T-helper 2 cell treated with Interferon-gamma antibody and Interleukin-4, amounts not matched to agents 5 μg/mL and 100 μg/mL, for 36 hours (primary cell): ENCODE measurements at places on chromosomes 16 and 17.
A peak's percentile ranks its signal among the peaks of the same experiment; 100 is the strongest.

- peaks cover 14% of the 10 kb centered on the region for H3K4me1 ChIP-seq
- no peak overlapping the region for H3K27ac ChIP-seq
- no peak overlapping the region for H3K4me3 ChIP-seq
- H3K27me3 ChIP-seq = no peaks in the 10 kb centered on the region
- H3K36me3 ChIP-seq = peaks cover 62% of the 10 kb centered on the region
- DNase-seq = no peak
Observed at GRCh38 chr16:74623214-74623838, 16.4 kb upstream of the GLG1 start.

GRCh38 chr17:9818760-9819159, 3.1 kb downstream of the GSG1L2 start:
- H3K4me3 ChIP-seq = no peak overlapping the region
- H3K4me1 ChIP-seq = no peaks in the 10 kb centered on the region
- no peak for DNase-seq
- no peaks in the 10 kb centered on the region for H3K27me3 ChIP-seq
- no peak overlapping the region for H3K27ac ChIP-seq

- peak overlapping the region; percentile 71 for H3K4me3 ChIP-seq
- peaks cover 1% of the 10 kb centered on the region for H3K36me3 ChIP-seq
- peak overlapping the region; percentile 85 for H3K27ac ChIP-seq
- peaks cover 36% of the 10 kb centered on the region for H3K4me1 ChIP-seq
Observed at GRCh38 chr16:3152991-3153368, 18.2 kb downstream of the ZNF213 start.

GRCh38 chr16:73154063-73154870, 106.3 kb upstream of the ZFHX3 start:
- H3K27me3 ChIP-seq = peaks cover 2% of the 10 kb centered on the region
- H3K4me3 ChIP-seq = no peak overlapping the region
- H3K36me3 ChIP-seq = no peaks in the 10 kb centered on the region
- no peak overlapping the region for H3K27ac ChIP-seq
- H3K4me1 ChIP-seq = no peaks in the 10 kb centered on the region

DNA sequence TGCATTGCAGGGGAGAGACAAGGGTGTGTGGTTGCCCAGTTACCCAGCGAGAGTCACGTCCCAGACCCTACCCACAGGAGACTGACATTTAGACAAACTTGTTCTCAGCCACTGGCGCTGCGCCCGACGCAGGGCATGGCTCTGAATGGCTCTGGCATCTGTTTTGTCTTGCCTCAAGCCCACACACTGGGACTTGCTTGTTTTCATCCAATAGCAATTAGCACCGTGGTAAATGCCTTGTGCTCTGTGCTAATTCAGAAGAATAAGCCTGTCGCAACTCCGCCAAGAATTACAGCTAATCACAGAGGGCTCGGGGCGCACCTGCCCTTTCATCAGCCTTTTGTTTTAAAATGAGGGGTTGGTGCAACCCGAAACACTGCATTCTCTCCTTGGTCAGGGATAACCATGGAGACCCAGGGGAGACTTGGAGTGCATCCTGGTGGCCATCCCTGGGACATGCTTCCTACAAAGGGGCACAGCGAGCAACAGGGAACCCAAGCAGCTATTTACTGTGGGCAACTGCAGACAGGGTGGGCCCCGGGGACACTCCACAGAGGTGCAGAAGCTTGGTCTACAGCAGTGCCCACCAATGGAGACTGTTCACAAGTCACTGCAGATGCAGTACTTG, 220.6 kb upstream of the ZFHX3 start:
- no peaks in the 10 kb centered on the region for H3K27me3 ChIP-seq
- H3K27ac ChIP-seq = no peak overlapping the region

GRCh38 chr16:21989751-21990150, 11.2 kb downstream of the PDZD9 start:
- peaks cover 27% of the 10 kb centered on the region for H3K4me1 ChIP-seq
- no peak overlapping the region for H3K27ac ChIP-seq
- DNase-seq = no peak
- peaks cover 15% of the 10 kb centered on the region for H3K36me3 ChIP-seq

DNA sequence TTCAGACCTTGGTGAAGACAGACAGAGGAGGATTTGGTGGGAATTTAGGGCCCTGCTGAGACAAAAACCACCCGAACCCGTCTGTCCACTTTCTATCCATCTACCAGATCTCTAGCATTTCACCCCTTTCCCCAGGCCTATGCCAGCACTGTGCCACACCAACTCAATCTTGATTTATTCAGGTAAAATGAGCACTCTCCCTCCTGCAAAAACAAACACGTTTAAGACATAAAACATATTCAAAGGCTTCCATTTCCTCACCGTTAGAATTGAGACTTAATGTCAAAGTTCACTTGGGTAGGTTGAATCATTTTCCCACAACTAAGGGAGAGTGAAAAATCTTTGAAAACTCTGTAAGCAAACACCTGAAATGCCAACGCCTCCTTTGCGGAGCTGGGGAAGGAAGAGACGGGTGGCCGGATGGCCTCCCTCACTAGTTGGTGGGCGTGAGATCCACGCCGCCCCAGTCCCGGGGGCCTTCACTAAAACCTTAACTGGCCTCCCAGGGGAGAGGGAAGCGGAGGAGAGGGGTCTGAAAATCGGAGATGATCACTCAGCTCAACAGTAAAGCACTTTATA, 862 bp downstream of the DCAKD start:
- H3K27ac ChIP-seq = peak overlapping the region; percentile 87
- H3K36me3 ChIP-seq = peaks cover 31% of the 10 kb centered on the region
- peaks cover 31% of the 10 kb centered on the region for H3K4me1 ChIP-seq
- H3K4me3 ChIP-seq = peak overlapping the region; percentile 90
- no peaks in the 10 kb centered on the region for H3K27me3 ChIP-seq
- peak; percentile 53 for DNase-seq

GRCh38 chr17:29393436-29393835, 3.3 kb downstream of the TAOK1 start:
- H3K27me3 ChIP-seq = no peaks in the 10 kb centered on the region
- no peak for DNase-seq
- peak overlapping the region; percentile 16 for H3K27ac ChIP-seq
- H3K4me3 ChIP-seq = peak overlapping the region; percentile 62

DNA sequence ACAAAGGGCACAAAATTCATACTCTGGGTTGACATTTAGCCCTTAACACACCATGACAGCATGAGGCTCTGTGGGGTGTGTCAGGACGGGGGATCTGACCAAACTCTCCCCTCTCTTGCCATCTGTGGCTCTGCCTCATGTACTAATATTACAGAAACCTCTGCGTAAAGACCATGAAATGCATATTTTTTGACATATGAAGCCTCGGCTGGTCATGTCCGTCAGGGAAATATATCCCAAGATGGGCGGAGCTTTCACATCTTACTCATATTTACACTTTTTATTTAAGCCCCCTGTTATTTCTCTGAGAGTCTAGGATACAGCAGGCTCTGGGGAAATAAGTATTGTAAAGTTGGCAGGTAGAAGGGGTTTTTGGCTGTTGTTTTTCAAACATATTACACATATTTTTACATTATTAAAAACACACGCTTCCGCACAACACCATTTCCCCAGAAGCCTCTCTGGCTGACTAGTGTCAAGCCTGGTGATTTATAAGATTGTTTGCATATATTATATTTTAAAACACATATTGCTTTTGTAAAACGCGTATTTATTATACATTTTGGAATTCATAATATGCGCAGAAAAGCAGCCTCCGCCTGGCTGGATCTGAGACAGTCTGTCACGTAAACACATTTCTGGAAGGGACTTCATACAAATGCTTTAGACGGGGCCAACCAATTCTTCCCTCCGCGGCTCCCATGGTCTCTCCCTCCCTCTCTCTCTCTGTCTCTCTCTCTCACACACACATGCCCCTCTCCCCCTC, 237.7 kb upstream of the ZFHX3 start:
- no peaks in the 10 kb centered on the region for H3K4me1 ChIP-seq
- DNase-seq = no peak
- no peak overlapping the region for H3K27ac ChIP-seq

DNA sequence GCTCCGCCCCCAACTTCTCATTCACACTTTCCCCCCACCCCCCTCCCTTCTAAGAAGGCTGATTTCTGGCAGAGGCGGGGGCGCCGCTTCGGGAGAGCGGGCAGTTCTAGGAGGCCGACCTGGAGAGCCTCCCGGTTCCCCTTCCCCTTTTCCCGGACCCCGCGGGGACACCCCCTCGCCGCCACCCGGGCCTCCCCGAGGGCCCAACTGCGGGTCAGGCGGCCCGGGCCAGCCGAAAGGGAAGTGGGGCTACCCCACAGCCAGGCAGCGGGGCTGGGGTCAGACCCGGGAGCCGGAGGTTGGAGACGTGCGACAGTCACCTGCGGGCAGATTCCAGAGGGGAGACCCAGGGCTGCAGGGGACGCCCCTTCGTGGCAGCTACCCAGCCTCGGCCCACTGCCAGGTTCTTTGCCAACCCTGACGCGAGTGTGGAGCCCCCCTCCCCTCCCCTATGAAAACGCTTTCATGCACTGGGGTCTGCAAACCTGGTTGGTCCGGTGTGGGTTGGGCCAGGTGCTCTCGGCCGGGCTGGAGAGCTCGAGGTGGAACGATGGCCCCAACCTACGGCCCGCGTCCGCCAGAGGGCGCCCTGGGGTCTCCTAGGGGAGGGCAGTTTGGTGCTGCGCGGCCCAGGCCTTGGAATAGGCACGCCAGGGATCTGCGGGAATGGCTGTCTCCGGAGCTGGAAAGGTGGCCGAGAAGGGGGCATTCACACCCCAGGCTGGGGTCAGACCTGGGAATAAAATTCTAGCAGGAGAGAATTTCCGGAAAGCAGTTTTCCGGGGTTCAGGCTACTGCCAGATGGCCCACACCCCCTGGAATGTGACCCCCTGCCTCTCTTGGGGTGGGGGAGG, 721 bp upstream of the SOCS3 start:
- peaks cover 26% of the 10 kb centered on the region for H3K36me3 ChIP-seq
- DNase-seq = peak; percentile 87
- H3K27me3 ChIP-seq = peaks cover 11% of the 10 kb centered on the region
- peak overlapping the region; percentile 87 for H3K4me3 ChIP-seq
- H3K4me1 ChIP-seq = peaks cover 34% of the 10 kb centered on the region

DNA sequence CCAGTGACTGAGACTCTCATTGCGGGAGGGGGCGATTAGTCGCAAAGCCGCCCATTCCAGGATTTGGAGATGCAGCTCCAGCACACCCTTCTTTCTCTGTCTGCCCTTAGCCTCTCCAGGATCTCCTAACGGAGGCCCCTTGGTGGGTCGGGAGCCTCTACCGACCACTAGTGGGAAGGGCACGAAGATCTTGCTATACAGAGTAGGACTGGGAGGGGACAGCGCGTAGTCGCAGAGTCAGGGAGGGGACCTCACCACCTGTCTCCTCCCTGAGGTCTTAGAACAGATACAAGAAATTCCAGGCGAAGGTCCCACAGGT, 588 bp upstream of the SMTNL2 start:
- no peaks in the 10 kb centered on the region for H3K36me3 ChIP-seq
- no peak overlapping the region for H3K27ac ChIP-seq
- H3K4me3 ChIP-seq = peak overlapping the region; percentile 64
- peaks cover 2% of the 10 kb centered on the region for H3K4me1 ChIP-seq

DNA sequence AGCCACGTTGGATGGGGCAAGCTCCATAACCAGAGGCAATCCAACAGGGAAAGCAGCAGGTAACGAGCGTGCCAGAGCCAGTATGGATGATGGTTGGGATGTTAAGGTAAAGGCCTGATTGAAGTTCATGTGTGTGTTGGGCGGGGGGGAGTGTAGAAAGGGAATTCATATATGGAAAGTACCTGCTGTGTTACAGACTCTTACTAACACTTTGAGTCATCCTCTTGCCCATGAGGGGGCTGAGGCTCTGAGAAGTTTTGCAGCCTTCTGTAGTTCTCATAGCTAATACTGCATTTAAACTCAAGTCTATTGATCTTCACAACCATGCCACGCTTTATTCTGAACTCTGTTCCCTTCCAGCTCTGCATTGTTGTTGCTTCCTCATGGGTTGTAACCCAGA, 28.5 kb downstream of the SYCE1L start:
- no peaks in the 10 kb centered on the region for H3K4me1 ChIP-seq
- H3K27ac ChIP-seq = no peak overlapping the region

DNA sequence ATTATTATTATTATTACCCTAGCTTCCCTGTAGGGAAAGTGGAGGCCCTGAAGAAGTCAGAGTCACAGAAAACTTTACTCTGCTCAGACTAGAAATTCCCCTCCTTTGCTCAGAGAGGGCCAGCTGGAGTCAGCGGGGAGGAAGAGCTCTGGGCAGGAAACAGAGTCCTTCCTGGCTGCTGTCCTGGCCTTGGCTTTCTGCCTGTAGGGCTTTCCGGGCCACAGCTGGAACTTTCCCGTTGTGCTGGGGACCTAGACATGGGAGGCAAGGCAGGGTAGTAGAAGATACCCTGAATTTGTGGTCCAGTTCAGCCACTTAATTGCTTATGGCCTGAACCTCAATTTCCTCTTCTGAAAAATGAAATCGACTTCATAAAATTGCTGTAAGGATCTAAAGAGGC, 14.0 kb upstream of the CCL2 start:
- H3K27me3 ChIP-seq = peaks cover 7% of the 10 kb centered on the region
- no peaks in the 10 kb centered on the region for H3K4me1 ChIP-seq
- H3K4me3 ChIP-seq = no peak overlapping the region
- no peak overlapping the region for H3K27ac ChIP-seq
- no peaks in the 10 kb centered on the region for H3K36me3 ChIP-seq

- H3K4me3 ChIP-seq = peak overlapping the region; percentile 97
- H3K36me3 ChIP-seq = peaks cover 7% of the 10 kb centered on the region
- H3K27me3 ChIP-seq = peaks cover 12% of the 10 kb centered on the region
- DNase-seq = peak; percentile 71
- H3K4me1 ChIP-seq = peaks cover 8% of the 10 kb centered on the region
- H3K27ac ChIP-seq = peak overlapping the region; percentile 89
Observed at GRCh38 chr17:489758-490329, 137.2 kb upstream of the RPH3AL start.

GRCh38 chr17:57965521-57966160, 10.4 kb upstream of the CUEDC1 start:
- peaks cover 28% of the 10 kb centered on the region for H3K27me3 ChIP-seq
- H3K4me1 ChIP-seq = no peaks in the 10 kb centered on the region
- H3K36me3 ChIP-seq = no peaks in the 10 kb centered on the region
- no peak overlapping the region for H3K4me3 ChIP-seq
- H3K27ac ChIP-seq = no peak overlapping the region

DNA sequence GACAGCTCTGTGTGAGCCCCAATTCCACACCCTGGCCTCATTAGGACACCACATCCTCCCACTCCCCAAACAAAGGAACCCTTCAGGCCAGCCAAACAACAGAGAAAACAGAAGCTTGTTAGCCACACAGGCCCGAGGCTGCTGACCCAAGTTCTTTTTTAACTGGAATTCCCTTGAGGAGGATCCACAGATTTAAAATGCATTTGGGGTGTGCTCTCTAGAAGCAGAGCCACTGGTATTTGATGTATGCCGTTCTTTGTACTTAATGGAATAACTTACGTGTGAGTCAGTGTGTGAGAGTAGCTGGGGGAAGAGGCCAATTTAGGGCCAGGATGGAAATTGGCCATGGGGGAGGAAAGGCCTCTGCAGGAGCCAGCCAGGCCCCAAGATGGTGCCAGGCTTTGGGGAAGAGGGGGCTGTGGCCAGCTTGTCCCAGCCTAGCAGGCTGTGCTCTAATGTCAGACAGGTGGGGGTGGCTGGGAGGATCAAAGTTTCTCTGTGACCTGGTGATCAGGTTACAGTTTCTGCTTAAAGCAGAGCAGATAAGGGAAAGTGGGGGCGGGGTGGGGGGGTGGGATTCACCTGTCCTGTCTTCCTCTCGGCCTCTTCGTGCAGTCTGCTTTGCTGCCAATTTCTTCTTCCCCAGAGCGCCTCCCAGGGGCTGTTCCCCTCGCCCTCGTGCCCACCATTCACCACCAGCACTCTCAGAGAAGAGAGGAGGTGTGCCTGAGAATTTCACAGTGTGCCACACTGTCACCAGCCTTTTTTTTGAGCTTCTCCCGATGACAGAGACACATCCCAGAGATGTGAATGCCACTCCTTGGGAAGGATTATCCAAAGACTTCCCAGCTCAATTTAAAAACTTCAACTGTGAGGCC, 50.8 kb downstream of the TOM1L2 start:
- H3K4me3 ChIP-seq = no peak overlapping the region
- no peak overlapping the region for H3K27ac ChIP-seq
- DNase-seq = no peak
- H3K4me1 ChIP-seq = peaks cover 4% of the 10 kb centered on the region
